ENCODE measurements at places on chromosomes 2 and 18.

DNA sequence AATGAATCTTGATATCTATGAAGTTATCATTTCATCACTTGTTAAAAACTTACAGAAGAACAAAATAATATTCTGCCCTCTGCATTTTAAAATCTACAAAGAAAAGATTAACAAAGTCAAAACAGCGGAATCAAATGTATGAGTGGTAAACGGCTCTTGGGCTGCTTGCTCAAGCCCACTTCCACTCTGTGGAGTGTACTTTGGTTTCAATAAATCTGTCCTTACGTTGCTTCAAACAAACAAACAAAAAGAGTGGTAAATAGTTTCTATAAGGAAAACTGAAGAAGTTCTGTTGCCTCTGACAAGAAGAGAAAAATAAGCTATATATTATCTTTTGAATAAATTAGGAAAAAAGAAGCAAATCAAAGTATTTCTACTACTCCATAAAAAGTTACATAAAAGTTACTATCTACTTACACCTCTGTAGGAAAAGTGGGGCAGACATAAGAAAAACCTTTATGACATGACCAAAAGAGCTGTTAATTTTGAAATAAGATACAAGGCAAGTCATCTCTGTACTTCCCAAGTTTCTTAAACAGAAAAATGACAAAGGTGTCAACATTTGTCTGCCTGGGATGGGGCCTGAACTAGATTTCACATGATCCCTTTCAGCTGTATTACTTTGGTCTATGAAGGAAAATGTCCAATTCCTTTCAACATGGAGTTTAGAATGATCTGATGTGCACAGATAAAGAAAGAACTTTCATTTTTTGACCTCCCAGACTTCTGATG is 56.5 kb downstream of the MGAT4A start:
- no peak for DNase-seq

DNA sequence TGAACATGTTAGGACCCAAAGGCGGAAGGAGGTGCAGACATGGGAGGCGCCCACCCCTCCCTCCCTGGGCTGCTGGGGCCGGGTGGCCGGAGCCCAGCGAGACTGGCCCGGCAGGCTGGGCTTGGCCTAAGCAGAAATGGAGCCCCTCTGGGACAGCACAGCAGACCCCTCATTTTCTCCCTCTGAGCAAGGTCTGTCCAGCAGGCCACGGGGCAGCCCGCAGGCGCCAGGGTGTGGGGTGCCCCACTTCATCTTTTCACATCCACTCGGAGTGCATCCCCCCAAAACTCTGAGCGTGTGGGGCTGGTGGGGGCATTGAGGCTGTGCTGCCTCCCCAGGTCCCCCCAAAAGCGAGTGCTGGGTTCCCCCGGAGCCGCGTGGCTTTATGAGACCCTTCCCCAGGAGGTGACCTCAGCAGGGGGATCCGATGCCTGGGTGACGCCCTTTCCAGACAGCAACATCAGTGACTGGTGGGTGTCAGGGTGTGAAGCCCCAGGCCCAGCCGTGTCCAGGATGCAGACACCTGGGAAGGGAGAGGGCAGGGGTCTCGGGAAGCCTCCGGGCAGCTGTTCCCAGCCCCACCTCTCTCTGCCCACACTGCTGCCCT is 36.7 kb upstream of the GPC1 start:
- no peak for DNase-seq

GRCh38 chr2:190534310-190535120 is at the start of gene NEMP2:
NEMP2 (minus strand) TSS chr2:190534722; CDS start chr2:190534655, 67 bp downstream.
- DNase-seq, result peak; percentile 94

DNA sequence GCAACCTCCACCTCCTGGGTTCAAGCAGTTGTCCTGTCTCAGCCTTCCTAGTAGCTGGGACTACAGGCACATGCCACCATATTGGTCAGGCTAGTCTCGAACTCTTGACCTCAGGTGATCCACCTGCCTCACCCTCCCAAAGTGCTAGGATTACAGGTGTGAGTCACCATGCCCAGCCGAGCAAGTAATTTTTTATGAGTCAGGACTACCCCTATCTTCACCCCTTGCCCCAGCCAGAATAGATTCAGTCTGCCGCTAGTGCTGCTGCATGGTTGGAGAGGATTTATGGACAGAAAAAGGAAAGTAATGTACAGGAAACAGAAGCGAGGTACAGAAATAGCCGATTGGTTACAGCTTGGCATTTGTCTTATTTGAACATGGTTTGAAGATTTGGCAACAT is 48.9 kb downstream of the BMPR2 start:
- DNase-seq, result no peak

- DNase-seq, result no peak
Measured at GRCh38 chr2:225117051-225117716, 74.9 kb upstream of the DOCK10 start.

- no peak for DNase-seq
Measured at GRCh38 chr18:66461344-66461743, 142.5 kb downstream of the CDH19 start.

- DNase-seq, result peak; percentile 4
Measured at GRCh38 chr2:171086352-171087290, 74.1 kb downstream of the TLK1 start.

DNA sequence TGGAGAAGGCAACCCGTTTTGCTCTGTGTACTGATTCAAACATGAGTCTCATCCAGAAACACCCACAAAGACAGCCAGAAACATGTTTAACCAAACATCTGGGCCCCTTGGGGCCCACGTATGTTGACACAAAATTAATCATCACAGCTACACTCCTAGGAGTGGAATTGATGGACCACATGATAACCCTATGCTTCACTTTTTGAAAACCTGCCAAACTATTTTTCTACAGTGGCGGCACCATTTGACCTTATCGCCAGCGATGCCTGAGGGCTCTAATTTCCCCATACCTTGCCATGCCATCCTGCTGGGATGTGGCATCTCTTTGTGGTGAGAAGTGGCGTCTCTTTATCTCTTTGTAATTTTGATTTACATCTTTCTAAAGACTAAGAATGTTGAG is 38.5 kb downstream of the PSMG2 start:
- DNase-seq, result no peak

GRCh38 chr2:66173645-66174044 is 261.3 kb upstream of the MEIS1 start:
- DNase-seq, result no peak
